Stimulated activated CD4-positive, alpha-beta T cell treated with anti-CD3 and anti-CD28 coated beads, Interleukin-15, amount 100 ng/mL, for 1 hour (primary cell): ENCODE measurements at places on chromosomes 6 and 20.

GRCh38 chr6:164108869-164109769, 694.6 kb downstream of the QKI start:
- DNase-seq, result no peak

DNA sequence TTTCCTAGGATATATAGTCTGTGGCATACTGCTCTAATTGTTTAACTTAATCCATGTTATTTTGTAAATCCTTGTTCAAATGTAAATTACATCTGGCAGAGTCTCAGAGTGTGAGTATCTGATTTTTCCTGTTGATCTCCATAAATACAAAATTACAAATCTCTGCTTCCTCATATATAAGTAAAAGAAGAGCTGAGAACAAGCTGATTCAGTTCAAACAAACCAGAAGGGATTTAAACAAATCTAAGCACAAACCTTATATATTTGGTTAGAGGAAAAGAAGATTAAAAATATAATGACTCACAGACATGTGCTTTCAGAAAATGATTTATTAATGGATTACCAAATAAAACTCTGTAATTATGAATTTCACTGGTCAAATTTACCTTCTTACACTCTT, 37.3 kb downstream of the KIF13A start:
- no peak for DNase-seq

DNA sequence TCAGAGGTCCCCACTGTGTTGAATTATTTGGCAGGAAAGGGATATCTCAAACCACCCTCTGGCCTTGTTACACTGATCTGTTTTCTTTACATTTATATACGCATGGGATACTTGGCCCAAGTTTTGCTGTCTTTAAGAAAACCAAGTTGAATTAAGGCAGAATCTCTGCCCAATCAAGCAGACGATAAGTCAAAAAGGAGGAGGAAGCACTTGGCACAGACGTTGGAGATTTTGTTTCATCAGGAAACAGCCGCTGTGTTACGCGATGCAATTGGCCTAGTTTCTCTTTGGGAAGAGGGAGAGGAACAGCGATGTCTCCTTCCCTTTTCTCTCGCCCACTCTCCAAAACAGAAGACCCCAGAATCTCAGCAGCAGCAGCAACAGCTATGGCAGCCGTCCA, 20.2 kb upstream of the NAA20 start:
- DNase-seq, result no peak

- DNase-seq, result no peak
Measured at GRCh38 chr6:89118931-89119330, 1.1 kb upstream of the SRSF12 start.

- no peak for DNase-seq
Measured at GRCh38 chr6:21079468-21080048, 514.0 kb upstream of the SOX4 start.
